ENCODE measurements at places on chromosomes 7 and 10.
A peak's percentile ranks its signal among the peaks of the same experiment; 100 is the strongest.

DNA sequence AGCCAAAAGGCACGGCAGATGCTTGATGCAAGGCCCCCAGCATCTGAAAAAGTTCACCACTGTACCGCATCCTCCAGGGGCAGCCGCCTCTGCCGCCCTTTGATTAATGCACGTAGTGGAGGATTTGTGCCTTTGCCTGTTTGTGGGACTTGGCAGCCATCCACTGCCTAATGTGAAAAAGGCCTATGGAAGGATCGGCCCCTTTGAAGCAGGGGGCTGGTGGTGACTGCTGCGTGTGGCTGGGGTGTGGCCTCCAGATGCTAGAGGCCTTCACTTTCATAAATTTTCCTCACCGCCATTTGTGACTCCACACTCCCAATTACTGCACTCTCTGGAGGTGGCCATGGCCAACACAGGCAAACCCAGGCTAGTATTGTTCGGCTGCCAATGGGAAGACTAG is 226.0 kb downstream of the BMPER start:
- no peak for DNase-seq

DNA sequence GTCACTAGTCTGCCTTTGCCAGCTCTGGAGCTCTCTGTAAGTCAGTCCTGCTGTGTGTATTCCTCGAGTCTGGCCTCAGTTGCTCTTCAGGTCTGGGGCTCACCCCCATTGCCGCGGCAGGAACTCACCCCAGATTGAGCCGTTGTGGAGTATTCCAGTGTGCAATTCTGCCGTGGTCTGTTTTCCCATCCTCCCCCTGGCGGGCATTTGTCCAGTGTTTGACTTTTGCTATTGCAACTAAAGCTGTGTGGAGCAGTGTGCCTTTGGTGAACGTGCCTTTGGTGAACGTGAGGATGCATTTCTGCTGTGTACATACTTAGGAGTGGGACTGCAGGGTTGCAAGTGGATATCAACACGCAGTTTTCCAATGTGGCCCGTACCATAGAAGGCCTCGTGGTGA is 134.5 kb downstream of the FAM53B start:
- no peak for DNase-seq

DNA sequence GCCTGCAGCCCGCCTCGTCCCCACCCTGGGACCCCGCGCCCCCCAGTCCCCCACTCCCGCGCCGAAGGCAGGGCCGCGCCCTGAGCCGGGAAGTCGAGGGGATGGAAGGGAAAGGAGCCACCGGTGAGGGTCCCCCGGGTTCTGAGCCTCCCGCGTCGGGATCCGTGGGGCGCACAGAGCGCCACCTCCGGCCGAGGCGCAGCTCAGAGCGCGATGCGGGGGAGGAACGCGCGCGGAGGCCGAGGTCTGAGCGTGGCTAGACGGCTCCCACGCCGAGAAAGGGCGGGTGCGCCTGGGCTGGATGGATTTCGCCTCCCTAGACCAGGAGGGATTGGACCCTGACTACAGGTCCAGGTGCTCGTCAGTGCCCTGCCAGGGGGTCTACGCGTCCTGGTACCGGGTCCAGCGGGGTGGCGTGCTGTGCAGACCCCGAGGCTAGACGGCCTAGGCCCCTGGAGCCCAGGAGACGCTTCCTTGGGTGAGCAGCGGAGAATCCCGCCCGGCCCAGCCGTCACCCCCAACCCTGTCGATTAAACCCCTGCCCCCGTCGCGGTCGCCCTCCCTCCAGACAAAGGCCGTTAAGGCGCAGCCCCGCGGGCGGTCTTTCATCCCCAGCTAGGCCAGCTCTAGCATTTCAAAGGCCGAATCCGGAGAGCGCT is 986 bp upstream of the PDGFA start:
- no peak for DNase-seq

- no peak for DNase-seq
Observed at GRCh38 chr10:129537151-129537550, 70.1 kb downstream of the MGMT start.

GRCh38 chr10:78515873-78516153 is 482.1 kb downstream of the RPS24 start:
- no peak for DNase-seq

GRCh38 chr10:115171392-115171960 is 78.3 kb downstream of the ATRNL1 start:
- no peak for DNase-seq

DNA sequence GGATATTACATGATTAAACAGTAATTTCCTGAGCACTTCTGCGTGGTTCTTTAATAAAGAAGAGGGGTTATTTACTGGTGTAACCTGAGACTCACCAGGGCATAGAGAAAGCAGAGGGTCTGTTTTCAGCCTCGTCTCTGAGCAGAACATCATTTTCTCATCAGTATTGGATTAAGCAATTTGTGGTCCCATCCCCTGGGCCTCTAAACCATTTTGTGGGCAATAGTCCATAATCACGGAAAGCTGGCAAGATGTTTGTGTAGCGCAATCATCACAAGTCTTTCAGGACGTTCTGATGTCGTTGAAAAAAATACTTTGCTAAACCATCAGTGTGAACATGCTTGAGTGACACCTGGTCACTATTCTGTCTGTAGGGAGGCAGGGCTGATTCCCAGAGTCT is 37.1 kb upstream of the SEC61G start:
- DNase-seq = no peak

- no peak for DNase-seq
Observed at GRCh38 chr7:30561389-30561788, 33.3 kb upstream of the GARS1 start.

GRCh38 chr7:81190997-81191768 is 272.3 kb upstream of the SEMA3C start:
- DNase-seq = no peak

DNA sequence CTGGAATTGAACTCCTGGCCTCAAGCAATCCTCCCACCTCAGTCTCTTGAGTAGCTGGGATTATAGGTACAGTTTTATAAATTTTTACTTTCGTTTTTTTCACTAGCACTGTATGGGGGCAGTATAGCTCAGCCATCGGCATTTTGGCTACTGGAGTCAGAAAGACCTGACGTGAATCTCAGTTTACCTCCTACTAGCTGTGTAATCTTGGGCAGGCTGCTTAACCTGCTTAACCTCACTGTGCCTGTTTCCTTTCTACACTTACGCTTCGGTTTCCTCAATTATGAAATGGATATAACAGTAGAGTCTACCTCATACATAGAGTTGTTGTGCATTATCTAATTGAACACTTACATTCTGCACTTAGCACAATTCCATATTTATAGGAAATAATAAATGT is 16.7 kb downstream of the STN1 start:
- DNase-seq = no peak

DNA sequence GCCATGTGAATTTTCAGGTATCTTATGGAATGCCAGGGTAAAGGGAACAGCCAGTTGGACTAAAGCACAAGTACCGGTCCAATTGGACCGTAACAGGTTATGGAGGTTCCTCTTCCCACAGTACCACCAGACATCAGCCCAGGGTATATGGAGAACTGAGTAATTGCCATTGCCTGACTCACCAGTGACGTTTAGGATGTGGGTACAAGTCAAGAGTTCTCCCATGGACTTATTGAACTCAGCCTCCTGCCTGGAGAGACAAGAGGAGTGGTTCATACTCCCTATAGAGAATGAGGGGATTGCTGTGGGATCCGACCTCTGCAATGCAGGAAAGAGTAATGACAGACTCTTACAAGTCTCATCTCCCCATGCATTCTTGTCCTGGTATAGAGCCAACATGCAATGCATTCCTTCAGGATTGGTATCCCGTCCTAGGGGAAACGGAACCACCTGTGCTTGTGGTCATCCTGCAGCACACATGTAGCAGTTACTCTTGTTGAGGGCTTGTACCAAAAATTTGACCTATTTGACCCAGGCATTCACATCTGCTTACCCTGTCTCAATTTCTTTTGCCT is 30.7 kb upstream of the ELOVL3 start:
- DNase-seq = no peak

DNA sequence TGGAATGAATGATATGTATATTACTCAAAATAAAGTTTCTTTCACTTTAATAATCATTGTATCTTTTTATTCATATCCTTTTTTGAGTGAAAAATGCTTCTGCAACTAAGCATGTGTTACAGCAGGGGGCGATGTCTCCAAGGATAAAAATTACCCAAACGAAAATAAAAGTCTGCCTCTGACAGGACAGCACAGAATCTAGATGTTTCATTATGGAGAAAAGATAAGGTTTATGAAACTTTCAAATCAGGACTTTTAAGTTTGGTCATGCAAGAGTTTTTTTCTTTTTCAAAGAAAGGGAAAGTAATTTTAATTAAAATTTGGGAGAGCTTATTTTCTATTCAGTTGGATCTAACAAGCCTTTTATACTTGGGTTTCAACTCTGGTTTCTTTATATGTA is 48.4 kb downstream of the TES start:
- peak; percentile 30 for DNase-seq

- no peak for DNase-seq
Observed at GRCh38 chr10:3020881-3021280, 46.5 kb upstream of the PFKP start.

DNA sequence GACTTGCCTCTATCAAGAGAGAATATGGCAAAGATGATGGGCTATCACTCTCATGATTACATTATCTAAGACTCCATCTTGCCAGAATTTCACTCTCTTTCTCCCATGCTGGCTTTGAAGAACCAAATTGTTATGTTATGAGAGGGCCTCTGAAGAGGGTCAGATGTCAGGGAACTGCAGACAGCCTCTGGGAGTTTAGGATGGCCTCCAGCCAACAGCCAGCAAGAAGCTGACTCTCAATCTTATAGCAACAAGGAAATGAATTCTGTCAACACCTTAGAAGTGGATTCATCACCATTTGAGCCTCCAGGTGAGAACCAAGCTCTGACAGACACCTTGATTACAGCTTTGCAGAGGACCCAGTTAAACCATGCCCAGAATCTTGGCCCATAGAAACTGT is 33.6 kb downstream of the ZNF22 start:
- DNase-seq = no peak

DNA sequence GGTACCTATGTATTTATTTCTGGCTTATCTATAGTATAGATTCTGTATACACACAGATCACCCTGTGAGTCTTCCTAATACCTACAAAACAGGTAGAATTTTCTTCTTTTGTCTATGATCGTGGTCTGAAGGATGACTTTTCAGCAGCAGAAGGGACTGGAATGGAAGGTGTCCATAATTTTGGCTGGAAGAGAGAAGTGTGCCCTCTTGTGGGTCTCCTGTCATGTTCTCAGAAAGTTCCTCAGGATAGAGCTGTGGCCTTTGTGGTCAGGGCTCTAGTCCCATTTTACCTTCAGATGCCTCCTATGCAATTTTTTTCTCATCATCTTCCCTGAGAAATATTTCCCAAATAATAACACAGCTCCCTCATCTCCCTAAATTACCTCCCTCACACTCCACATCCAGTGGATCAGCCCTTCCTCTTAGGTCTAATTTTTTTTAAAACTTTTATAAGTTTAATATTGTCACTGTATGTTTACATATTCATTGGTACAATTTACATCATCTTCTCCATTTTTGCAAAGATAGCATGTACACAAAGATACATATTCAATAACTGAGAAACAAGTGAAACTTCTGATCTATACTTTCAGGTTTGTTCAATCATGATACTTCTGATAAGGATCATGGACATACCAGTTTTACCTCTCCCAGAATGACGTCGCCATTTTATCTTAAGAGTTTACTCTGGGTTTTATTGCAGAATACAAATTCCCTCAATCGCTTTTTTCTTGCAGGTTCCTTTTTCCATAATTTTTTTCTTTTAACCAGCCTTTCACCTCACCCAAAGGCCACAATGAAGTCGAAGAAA is 112.7 kb downstream of the REEP3 start:
- no peak for DNase-seq

DNA sequence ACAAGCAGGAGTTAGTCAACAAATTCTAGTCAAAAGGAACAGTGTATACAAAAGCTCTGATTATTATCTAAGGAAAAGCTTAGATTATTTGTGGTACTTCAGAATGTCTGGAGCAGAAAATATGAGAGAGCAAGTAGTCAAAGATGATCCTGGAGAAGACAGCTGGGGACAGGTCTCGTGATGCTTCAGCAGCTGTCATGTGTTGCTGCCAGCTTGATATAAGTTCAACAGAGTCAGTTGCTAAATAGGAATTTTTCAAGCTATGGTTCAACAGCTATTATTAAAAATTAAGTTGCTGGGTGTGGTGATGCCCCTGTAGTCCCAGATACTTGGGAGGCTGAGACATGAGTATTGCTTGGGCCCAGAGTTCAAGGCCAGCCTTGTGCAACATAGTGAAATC is 240.0 kb upstream of the RHOBTB1 start:
- DNase-seq = no peak

DNA sequence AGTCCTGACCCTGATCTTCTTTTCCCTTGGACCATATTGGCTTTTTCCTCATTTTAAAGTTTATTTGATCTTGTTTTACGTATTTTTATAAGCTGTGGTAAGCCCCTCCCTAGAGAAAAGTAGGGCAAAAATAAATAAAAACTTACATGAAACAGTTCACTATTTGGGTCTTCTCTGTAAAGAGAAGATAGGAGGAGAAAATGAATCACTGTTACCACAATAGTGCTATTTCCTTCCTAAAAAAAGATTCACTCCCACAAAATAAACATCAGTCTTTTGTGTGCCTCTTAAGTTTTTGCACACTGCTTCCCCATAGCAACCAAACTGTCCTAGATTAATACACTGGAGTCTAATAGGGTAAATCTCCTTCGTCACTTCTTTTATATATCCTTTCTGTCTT is 1.4 kb upstream of the SVIL start:
- DNase-seq = no peak
